ENCODE measurements at places on chromosomes 12 and 14. TPM values are rescaled to one million over a fixed set of nuclear protein-coding genes. Genes with fewer than 3 reads are reported as not detected.

DNA sequence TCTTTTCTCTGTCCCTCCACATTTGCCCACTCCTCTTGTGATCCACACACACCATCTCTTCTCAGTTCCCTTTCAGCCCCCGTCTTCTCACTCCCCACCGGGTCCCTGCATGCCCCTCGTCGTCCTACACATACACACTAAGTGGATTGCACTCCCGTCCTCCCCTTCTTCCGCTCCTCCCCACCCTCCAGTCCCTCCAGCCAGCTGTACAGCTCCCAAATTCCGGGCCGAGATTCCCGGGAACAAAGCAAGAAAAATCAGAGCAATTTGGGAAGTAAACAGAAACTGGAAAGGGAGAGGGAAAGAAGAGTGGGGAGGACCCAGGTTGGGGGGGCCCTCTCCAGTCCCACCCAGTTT is 282 bp upstream of the IGFBP6 start:
- peak; percentile 29 for DNase-seq
- no peak overlapping the region for H3K27ac ChIP-seq
- peak overlapping the region; percentile 51 for H3K4me3 ChIP-seq

DNA sequence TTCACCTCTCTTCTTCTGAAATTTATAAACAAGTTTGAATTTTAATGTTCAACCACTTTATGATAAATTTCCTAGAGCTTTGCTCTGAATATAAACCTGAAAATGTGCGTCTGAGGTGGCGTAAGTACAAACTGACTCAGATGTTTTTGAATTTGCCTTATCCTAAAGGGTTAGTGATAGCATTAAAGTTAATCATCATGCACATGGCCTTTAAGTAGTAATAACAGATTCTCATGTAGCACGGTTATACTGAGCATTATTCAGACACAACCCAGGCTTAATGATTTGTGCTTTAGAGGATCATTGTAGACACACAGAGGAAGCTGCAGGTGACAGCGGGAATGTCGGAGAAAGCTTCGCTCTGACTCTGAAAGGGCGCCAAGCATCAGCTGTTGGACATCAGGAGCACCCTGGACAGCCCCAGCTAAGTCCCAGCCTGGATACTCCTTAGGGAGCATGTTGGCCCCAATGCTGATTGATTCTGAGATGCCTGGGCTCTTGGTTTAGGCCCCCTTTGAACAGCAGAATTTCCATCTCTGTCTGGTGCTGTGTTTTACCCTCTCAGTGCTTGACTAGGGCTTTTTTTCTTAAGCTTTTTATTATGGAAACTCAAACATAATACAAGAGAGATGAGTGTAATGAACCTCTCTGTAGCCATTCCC is 91.1 kb downstream of the PLXNC1 start:
- no peak for DNase-seq
- H3K4me1 ChIP-seq, result peaks cover 53% of the 10 kb centered on the region
- no peaks in the 10 kb centered on the region for H3K36me3 ChIP-seq
- no peaks in the 10 kb centered on the region for H3K27me3 ChIP-seq
- no peak overlapping the region for H3K4me3 ChIP-seq

PRR4 gene
- 1.0 TPM for total RNA-seq

GRCh38 chr12:55614764-55615163 is 21.9 kb upstream of the OR10P1 start:
- H3K36me3 ChIP-seq, result no peaks in the 10 kb centered on the region
- no peak for DNase-seq
- no peaks in the 10 kb centered on the region for H3K4me1 ChIP-seq
- no peak overlapping the region for H3K27ac ChIP-seq

DNA sequence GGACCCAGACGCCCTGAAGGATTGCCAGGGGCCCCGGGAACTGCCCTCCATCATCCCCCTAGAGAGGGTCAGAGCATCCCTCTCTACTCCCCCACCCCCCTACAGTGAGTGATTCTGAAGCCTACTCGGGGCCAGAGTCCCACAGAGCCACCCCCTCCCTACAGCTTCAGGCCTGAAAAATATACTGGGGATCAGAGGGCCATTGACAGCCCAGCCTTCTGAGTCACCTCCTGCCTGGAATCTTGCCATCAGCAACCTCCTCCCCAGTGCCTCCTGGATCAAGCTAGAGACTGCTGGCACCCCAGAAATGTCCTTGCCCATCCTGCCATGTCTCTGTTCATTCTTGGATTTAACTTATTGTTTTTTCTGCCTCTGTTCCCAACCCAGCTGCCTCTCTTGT is 21.7 kb upstream of the MIA2 start:
- H3K4me3 ChIP-seq, result no peak overlapping the region
- H3K27ac ChIP-seq, result no peak overlapping the region
- no peak for DNase-seq
- no peaks in the 10 kb centered on the region for H3K36me3 ChIP-seq

FGF23 gene
- total RNA-seq, result not detected

FAM161B gene
- total RNA-seq, result 5.9 TPM

- no peak overlapping the region for H3K27ac ChIP-seq
- DNase-seq, result no peak
- no peaks in the 10 kb centered on the region for H3K36me3 ChIP-seq
- no peaks in the 10 kb centered on the region for H3K27me3 ChIP-seq
These were observed 9.7 kb upstream of the IFI27 start for GRCh38 chr14:94100847-94101246.

ANKLE2 gene
- 148 TPM for total RNA-seq

DNA sequence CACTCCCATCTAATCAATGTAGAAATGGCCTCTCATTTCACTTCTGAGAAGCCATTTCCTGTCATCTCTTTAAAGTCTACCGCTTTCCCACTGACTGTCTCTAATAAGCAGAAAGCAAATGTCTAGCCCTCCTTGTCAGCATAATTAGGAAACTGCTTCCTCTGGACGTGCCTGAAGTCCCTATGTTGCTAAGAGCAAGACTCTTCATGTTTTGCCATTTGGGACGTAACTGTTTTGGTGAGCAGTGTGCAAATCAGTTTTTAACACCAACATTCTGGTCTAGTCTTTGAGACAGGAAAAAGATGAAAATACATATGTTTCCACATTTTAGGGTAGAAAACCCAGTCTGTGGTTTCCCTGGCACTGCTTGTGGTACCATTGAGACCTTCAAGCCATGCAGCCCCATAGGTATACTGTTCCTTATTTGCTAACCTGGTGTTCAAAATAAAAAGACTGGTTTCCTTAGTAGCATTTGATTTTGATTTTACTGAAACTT is 22.2 kb downstream of the IFNG start:
- H3K27me3 ChIP-seq, result no peaks in the 10 kb centered on the region
- H3K27ac ChIP-seq, result no peak overlapping the region
- H3K36me3 ChIP-seq, result no peaks in the 10 kb centered on the region
- no peak overlapping the region for H3K4me3 ChIP-seq
- no peak for DNase-seq

GRCh38 chr12:89347325-89347829 is 4.9 kb downstream of the DUSP6 start:
- DNase-seq, result no peak
- no peak overlapping the region for H3K27ac ChIP-seq
- no peaks in the 10 kb centered on the region for H3K36me3 ChIP-seq
- no peak overlapping the region for H3K4me3 ChIP-seq
- peaks cover 53% of the 10 kb centered on the region for H3K4me1 ChIP-seq

- H3K4me1 ChIP-seq, result peaks cover 19% of the 10 kb centered on the region
- no peak overlapping the region for H3K27ac ChIP-seq
- no peak overlapping the region for H3K4me3 ChIP-seq
- peaks cover 38% of the 10 kb centered on the region for H3K27me3 ChIP-seq
These were observed 9.4 kb downstream of the AHNAK2 start for GRCh38 chr14:104968541-104969401.

DNA sequence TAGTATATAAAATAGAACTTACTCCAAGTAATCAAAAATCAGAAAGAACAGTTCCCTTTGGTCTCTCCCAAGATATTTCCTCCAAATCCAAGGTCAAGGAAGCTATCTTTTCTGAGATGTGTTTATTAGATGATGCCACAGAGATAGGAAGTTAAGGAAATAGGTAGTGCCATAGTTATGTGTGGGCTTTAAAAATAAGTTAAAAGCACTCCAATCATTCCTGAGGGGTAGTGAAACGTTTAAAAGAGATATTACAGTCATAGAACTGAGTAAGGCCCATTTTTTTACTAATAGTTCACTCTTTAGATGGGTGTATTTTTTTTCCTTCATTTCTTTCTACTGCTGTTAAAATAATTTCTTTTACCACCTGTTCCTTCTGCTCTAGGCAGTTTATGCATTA is 1630.9 kb upstream of the SEL1L start:
- no peak overlapping the region for H3K27ac ChIP-seq
- H3K4me1 ChIP-seq, result no peaks in the 10 kb centered on the region
- no peak for DNase-seq
- H3K27me3 ChIP-seq, result no peaks in the 10 kb centered on the region
- H3K4me3 ChIP-seq, result no peak overlapping the region
- H3K36me3 ChIP-seq, result no peaks in the 10 kb centered on the region

- peaks cover 29% of the 10 kb centered on the region for H3K4me1 ChIP-seq
- no peak for DNase-seq
- no peak overlapping the region for H3K4me3 ChIP-seq
- H3K27ac ChIP-seq, result peak overlapping the region; percentile 58
- H3K27me3 ChIP-seq, result no peaks in the 10 kb centered on the region
These were observed 73.5 kb downstream of the CDK17 start for GRCh38 chr12:96326628-96327227.

LRRC9 gene
- total RNA-seq, result not detected

DNA sequence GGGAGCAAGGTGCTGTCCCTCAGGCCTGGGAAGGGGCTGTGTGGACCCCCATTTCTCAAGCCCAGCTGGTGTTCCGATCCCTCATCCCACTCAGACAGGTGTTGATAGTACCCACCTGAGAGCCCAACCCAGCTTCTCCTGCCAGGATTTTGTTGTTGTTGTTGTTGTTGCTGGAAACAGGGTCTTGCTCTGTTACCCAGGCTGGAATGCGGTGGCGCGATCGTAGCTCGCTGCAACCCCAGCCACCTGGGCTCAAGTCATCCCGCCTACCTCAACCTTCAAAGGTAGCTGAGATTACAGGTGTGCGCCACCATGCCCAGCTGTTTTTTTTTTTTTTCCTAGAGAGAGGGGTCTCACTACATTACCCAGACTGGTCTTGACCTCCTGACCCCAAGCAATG is 209.9 kb downstream of the PHETA1 start:
- H3K4me1 ChIP-seq, result no peaks in the 10 kb centered on the region
- H3K27ac ChIP-seq, result no peak overlapping the region
- H3K36me3 ChIP-seq, result no peaks in the 10 kb centered on the region
- no peaks in the 10 kb centered on the region for H3K27me3 ChIP-seq
- DNase-seq, result no peak
- no peak overlapping the region for H3K4me3 ChIP-seq

PLBD1 gene
- 0.87 TPM for total RNA-seq

- no peaks in the 10 kb centered on the region for H3K36me3 ChIP-seq
- H3K27me3 ChIP-seq, result no peaks in the 10 kb centered on the region
- no peaks in the 10 kb centered on the region for H3K4me1 ChIP-seq
- H3K27ac ChIP-seq, result no peak overlapping the region
- H3K4me3 ChIP-seq, result no peak overlapping the region
These were observed 125.0 kb downstream of the ARMH4 start for GRCh38 chr14:58026967-58027366.

DNA sequence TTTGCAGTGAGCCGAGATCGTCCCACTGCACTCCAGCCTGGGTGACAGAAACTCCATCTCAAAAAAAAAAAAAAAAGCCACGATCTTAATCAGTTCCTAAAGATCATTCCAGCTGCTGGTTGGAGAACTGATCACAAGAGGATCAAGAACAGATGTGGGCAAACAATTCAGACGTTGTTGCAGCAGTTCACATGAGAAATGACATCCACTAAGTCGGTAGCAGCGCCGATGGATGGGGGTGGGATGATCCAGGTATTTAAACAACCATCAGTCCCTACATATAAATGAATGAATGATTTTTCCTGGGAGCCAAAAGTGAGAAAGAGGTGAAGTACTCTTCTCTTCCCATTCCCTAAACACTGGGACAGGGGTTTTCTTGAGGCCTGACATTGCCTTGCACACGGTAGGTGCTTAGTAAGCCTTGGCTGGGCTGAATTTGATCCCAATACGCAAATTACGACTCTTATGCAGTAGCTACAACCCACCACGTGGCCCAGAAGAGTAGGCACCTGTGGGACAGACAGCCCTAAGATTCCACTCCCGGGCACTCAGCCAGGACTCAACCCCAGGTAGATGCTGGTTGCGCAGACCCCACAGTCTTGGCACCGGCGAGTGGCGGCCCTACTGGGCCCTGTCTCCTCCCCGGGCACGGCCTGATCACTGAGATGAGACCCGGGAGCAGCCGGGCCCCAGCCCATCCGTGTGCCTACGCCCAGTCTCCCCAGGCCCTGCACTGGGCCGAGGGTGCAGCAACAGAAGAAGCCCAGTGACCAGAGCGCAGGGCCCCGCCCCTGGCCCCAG is 565 bp downstream of the SPRYD3 start:
- no peaks in the 10 kb centered on the region for H3K36me3 ChIP-seq
- H3K4me3 ChIP-seq, result peak overlapping the region; percentile 60
- H3K27me3 ChIP-seq, result peaks cover 8% of the 10 kb centered on the region
- DNase-seq, result peak; percentile 69
- H3K27ac ChIP-seq, result peak overlapping the region; percentile 44
- H3K4me1 ChIP-seq, result peaks cover 10% of the 10 kb centered on the region

- no peak for DNase-seq
- H3K27ac ChIP-seq, result no peak overlapping the region
- no peaks in the 10 kb centered on the region for H3K27me3 ChIP-seq
- no peaks in the 10 kb centered on the region for H3K4me1 ChIP-seq
These were observed 841.7 kb downstream of the VRK1 start for GRCh38 chr14:97638864-97639263.

DNA sequence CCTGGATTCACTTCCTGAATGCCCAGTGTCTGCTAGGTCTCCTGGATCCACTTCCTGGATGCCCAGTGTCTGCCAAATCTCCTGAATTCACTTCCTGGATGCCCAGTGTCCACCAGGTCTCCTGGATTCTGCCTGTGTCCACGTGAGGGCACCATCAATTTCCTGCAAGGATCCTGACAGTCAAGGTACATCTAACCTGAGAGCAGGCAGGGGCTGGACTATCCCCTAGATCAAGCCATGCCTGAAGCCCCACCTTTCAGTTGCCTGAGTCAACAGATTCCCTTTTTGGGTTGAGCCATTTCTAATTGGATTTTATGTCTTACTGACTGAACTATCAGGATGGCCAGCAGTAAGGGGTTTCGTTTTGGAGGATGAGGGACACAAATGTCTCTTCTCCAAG is 49.5 kb downstream of the GALNT9 start:
- H3K27ac ChIP-seq, result no peak overlapping the region
- no peak for DNase-seq
- no peak overlapping the region for H3K4me3 ChIP-seq
- H3K27me3 ChIP-seq, result no peaks in the 10 kb centered on the region
- H3K36me3 ChIP-seq, result no peaks in the 10 kb centered on the region

DNA sequence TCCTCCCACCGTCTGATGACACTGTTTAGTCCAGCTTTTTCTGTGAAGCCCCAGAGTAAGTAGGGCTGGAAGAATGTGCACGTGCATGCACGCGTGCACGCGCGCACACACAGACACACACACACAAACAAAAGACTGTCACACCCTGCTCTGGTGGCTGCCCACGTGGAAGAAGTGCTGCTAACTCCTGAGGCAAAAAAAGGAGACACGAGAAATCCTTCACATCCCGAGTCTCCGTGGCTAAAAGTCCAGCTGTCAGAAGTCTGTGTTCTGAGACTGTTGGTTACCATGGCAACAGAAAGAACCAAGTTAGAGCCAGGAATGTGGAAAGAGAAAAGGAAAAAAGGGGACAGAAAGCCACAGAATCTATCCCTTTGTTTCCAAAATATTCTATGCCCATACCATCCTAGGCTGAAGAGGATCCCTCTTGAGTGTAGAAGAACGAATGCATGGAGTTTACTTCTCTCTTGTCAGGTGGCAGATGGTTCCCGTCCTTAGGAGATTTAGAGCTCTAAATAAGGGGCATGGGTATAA is 1.6 kb upstream of the C12orf71 start:
- no peaks in the 10 kb centered on the region for H3K4me1 ChIP-seq
- H3K36me3 ChIP-seq, result no peaks in the 10 kb centered on the region
- no peak overlapping the region for H3K4me3 ChIP-seq
- no peak overlapping the region for H3K27ac ChIP-seq
- H3K27me3 ChIP-seq, result no peaks in the 10 kb centered on the region

Measured in B cell (primary cell).